ENCODE measurements at places on chromosomes 1 and 21.

DNA sequence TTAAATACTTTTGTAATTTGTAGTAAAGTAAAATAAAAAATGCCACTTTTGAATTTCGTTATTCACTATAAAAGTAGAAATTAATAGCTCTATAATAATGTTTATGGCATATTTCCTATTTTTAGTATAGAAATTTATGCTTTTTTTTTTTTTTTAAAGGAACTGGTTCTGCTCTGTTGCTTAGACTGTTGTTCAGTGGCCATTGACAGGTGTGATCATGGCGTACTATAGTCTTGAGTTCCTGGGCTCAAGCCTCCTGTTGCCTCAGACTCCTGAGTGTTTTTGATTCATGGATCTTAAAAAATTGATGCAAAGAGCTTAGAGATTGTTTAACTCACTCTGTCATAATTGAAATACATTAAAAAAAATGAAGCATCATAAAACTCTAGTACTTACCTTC is 53.6 kb downstream of the RPS6KC1 start:
- no peak for DNase-seq

DNA sequence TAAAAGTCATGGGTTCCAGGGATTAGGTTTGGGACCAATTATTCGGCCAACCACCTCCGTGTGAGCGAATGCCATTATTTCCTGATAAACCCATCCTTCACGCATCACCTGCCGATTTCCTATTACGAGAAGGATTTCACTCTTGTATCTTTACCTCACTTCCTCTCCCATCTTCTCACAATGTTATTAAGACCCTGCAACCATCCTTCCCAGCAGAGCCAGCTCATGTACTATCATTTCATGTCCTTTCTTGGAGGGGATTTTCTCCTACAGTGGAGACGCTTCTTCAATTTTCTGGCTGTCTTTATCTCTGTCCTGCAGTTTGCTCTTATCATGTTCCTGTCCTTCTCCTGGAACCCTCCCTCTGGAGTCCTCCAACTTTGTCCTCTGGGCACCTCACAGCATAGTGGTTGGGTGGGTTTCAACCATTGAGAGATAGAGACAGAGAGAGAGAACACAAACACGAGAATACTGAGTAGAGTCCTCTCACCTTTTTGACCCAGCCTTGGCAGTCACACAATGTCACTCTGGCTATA is 192.2 kb downstream of the DYRK1A start:
- no peak for DNase-seq

DNA sequence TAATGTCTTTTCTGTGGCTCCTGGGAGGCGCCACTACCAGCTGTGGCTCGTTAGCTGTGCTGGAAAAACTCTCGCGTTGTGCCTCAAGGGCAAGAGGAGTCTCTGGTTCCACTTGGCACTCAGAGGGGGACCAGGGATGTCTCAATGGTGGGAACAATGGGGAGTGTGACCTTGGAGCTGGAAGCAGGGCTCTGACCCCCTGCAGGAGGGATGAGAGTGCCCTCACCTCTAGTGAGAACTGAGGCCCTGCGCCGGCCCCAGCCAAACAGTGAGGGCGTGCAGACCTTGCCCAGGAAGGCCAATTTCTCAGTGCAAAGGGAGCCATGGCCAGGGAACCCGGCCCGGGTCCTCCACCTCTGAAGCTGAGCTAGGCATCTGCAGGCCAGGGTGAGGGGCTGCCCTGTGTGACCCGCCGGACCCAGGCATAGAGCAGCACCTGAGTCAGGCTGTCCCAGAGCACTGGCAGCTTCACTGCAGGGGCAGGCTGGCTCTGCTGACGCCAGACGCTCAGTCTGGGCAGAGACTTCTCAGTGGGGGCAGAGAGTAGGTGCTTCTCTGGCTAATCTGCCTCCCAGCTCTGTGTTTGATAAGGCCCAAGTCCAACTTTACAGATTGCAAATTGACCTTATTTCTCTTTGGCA is 1.8 kb downstream of the RD3 start:
- no peak for DNase-seq

GRCh38 chr1:178724728-178725465 is at the start of gene RALGPS2:
RALGPS2 (plus strand) TSS chr1:178725244; CDS start chr1:178776765, 51,521 bp downstream.
- DNase-seq: peak; percentile 73

DNA sequence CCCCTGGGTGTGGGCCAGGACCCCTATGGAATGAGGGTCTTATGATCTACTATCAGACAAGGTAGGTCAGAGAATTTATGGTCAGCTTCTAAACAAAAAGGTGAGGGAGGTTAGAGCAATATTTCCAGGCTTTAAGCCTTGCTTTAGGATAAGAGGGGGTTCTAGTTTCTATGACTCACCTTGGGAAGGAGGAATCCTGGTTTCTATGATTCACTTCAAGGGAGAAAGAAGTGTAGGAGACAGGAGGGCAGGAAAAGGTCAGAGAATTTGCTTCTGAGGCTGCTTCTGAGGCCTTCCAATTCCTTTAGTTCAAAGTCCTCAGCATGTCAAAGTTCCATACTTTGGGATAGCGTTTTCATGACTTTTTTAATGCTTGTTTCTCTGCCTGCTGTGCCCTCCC is 35.2 kb downstream of the RGL1 start:
- no peak for DNase-seq

DNA sequence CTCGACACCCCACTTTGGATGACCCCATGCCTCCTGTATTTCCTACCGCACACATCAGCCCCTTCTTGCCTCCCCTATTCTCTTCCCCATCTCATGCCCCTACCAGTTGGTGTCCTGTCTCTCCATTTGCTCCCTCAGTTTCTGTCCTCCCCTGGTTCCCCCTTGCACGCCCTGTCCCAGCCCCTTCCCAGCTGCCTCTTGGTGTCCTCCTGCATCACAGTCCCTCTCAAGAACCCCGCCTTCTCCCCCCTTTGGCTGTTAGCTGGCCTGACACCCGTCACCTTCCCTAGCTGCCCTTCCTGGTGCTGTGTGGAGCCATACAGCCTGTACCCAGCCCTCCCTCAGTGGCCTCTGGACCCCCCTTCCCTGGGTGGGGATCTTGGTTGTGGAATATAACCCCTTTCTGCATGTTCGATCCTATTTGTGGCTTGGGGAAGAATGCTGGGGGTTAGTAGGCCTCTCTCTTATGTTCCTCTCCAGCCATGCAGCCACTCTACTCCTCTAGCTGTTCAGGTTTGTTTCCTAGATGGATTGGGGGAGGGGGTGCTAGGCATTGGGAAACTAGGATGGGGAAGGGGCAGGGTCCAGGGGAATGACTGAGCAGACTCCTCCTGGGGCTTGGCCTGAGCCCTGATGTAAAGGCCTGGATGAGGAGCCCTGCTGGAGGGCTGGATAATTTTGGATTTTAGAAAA is 41.4 kb upstream of the NFASC start:
- DNase-seq: no peak

GRCh38 chr1:245549996-245550719 is 395.4 kb downstream of the KIF26B start:
- DNase-seq: no peak

GRCh38 chr1:75328691-75329090 is 194.5 kb downstream of the LHX8 start:
- DNase-seq: no peak

DNA sequence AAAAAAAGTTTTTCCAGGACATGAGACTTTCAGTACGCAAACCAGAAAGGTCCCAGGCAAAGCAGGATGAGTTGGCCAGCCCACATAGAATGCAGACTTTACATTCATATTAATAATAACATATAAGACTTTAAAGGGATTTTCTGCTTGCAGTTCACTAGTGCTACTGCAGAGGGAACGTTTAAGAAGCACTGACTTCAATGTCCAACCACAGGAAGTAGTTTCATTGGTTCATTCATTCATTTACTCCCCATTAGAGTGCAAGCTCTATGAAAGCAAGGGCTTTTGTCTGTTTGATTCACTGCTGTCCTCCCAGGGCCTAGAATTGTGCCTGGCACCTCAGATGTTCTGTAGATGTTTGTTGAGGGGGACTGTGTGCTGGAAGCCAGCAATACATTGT is 11.8 kb upstream of the SERINC2 start:
- DNase-seq: no peak

GRCh38 chr1:23759277-23759676 is 16.0 kb downstream of the ELOA start:
- no peak for DNase-seq

- DNase-seq: no peak
Observed at GRCh38 chr1:76770979-76771378, 96.3 kb upstream of the ST6GALNAC5 start.

- no peak for DNase-seq
Observed at GRCh38 chr1:166090244-166090643, 76.6 kb downstream of the FAM78B start.

GRCh38 chr1:221012120-221012519 is 132.9 kb downstream of the HLX start:
- no peak for DNase-seq

DNA sequence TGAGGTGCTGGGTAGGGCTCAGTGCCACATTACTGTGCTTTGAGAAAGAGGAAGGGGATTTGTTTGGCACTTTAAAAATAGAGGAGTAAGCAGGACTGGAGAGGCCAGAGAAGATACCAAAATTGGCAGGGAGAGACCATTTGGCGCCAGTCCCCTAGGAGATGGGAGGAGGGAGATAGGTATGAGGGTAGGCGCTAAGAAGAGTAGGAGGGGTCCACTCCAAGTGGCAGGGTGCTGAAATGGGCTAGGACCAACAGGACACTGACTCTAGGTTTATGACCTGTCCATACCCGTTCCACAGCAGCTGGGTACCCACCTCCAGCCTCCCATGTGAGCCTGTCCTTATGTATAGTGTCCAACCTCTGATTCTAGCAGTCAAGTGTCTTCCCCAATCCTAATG is 1.0 kb upstream of the CRTC2 start:
- no peak for DNase-seq

DNA sequence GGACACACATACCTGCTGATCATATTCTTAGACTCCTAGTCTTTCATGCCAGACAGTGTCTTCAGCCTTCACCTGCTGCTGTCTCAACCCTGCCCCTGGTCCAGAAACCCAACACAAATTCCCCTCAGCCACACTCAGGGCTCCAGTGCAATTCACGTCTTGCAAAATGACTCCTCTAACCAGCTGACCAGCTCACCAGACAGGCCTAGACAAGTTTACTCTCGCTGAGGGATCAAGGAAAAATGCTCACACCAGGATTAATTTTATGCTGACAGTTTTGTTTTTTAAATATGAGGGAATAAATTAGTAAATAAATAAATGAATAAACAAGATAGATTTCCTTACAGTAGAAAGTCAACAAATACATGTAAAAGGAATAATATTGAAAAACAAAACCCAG is 28.5 kb downstream of the CCDC185 start:
- no peak for DNase-seq

GRCh38 chr1:192629612-192630011 is 6.3 kb upstream of the RGS13 start:
- no peak for DNase-seq

GRCh38 chr1:236808564-236809130 is 13.6 kb downstream of the MTR start:
- DNase-seq: no peak

- DNase-seq: no peak
Observed at GRCh38 chr21:41360072-41360821, 1.6 kb upstream of the MX2 start.

DNA sequence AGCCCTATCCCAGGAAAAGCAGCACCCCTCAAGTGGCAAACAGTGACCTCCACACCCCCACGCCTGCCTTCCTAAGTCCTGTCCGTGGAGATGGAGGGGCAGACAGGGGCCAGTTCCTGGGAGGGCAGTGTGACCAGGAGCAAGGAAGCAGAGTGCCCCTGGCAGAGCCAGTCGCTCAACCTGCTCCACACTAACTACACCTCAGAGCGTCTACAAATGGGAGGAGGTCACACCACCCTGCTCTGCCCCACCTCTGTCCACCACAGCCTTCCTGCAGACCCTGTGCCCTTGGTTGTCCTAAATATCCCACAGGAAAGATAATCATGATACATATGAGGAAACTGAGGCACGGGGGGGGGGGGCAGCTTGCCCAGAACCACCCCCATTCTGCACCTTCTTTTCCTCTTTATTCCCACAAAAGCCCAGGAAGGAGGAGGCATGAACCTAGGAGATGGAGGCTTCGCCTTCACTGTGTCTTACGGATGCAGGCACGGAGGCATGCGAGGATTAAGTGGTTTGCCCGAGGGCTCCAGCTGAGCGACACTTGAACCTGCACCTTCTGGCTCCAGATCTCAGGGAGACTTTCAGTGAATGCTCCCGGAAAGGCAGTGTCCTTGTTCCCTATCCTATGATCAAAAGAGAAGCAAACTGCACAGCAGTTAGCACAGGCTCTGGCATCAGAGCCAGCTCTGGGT is 42.7 kb upstream of the SELENON start:
- no peak for DNase-seq
